ENCODE measurements at places on chromosomes 5 and 9. TPM values are rescaled to one million over a fixed set of nuclear protein-coding genes. Genes with fewer than 3 reads are reported as not detected.

DNA sequence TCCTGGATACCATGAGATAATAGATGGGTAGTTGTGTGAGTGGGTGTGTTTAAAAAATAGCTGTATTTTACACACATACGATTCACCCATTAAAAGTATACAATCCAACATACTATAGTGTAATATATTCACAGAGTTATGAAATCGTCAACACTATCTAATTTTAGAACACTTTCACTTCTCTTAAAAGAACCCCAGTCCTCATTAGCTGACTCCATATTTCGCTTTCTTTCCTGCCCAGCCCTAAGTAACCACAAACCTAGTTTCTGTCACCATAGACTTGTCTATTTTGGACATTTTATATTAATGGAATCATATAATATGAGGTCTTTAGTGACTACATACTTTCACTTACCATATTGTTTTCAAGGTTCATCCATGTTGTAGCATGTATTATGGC, 63.8 kb upstream of the S1PR3 start:
- DNase-seq: no peak

GRCh38 chr5:83475935-83476814, 4.6 kb downstream of the VCAN start:
- DNase-seq: no peak

DNA sequence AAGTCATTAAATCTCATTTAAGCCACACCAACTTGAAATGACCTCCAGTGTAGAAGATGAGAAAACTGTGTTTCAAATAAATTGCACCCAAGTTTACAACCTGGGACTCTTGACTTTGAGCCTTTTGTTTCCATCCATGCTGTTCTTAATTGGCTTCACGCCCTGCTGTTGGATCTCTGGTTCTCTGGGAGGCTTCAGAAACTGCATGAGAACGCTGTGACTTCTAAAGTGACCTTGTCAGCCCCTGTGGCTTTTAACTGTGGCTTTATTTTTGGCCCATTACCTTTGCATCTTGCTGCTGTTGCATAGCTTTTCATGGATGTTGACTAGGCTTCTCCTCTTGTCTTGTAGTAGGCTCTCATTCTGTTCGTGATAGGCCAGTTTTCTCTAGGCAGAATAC, 29.3 kb downstream of the TNFAIP8 start:
- DNase-seq: no peak

- peak; percentile 60 for DNase-seq
Observed at GRCh38 chr5:95857185-95857945, 34.8 kb upstream of the GLRX start.

Gene BSPRY
- total RNA-seq: under 0.01 TPM

DNA sequence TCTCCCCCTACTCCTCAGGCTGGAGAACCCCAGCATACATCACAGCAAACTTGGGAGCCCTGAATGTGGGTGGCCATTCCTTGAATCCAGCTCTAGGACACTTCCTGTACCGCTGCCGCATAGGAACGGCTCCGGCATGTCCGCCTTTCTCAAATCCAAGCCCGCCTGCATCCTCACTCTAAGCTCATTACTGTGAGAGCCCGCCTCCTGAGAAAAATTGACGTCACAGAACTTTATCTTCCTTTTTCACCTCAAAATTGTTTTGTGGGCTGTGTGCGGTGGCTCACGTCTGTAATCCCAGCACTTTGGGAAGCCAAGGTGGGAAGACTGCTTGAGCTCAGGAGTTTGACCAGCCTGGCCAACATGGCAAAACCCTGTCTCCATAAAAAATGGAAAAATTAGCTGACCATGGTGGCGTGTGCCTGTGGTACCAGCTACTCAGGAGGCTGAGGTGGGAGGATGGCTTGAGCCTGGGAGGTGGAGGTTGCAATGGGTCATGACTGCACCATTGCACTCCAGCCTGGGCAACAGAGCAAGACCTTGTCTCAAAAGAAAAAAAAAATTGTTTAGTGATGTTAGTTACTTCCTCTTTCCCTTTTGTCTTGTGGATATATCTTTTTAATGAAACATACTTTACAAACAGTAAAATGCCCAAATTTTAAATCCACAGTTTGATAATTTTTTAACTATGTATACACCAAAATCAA, 22.8 kb downstream of the RNF44 start:
- no peak for DNase-seq

Measured in frontal cortex (tissue), 4 donors.